NCI-H510A (cell line): ENCODE measurements at places on chromosomes 4 and X.
A peak's percentile ranks its signal among the peaks of the same experiment; 100 is the strongest.

DNA sequence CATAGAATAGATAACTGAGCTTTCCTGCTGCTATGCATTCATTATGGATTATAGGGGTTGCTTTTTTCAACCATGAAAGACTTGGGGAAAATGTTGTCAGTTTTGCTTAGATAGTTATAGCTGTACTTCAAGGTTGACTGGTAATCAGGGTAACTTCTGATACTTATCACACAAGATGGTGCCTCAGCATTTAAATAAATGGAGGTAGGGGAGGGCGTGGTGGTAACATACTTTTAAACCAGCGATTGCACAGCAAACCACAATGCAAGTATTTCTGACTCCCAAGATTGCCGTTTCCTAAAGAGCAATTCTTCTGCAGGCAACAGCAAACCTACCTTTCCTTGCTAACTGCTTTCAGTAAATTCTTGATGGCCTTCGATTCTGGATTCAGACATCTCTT is 1.3 kb downstream of the CXCL10 start:
- no peak for DNase-seq

GRCh38 chr4:88418411-88418810 is 38.5 kb upstream of the HERC5 start:
- no peak for DNase-seq

- DNase-seq: no peak
Measured at GRCh38 chr4:34891892-34892291, 1352.4 kb downstream of the ARAP2 start.

GRCh38 chrX:7960246-7960645 is 33.0 kb upstream of the PNPLA4 start:
- DNase-seq: no peak

DNA sequence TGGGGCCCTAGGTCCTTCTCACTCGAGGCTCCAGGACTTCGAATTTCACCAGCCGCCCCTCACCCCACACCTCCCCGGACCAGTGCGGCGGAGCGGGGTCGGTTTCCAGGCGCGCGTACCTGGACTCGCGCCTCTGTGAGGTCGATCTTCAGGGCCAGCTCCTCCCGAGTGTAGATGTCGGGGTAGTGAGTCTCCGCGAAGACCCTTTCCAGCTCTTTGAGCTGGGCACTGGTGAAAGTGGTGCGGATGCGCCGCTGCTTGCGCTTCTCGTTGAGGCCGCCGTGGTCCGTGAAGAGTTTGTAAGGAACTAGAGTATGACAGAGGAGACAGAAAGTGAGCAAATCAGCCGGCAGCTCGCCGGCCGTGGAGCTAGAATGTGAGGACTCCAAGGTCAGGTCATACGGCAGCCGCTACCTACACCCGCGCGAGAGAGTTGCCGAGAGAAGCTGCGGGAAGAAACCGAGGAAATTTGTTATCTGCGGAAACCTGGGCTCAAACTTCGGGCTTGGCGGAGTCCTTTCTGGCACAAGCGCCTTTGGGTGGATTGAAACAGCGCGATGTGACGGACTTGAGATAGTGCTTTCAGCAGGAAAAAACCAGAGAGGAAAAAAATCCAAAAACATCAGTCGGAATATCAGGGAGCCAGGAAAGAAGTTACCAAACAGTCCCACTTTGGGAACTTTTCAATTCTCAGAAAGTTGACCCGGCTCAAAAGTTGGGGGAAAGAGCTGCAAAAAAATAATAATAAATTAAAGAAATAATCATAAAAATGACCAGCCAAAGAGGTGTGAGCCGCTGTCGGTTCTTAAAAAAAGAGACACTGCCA is 1.1 kb downstream of the PHOX2B start:
- no peak for DNase-seq

DNA sequence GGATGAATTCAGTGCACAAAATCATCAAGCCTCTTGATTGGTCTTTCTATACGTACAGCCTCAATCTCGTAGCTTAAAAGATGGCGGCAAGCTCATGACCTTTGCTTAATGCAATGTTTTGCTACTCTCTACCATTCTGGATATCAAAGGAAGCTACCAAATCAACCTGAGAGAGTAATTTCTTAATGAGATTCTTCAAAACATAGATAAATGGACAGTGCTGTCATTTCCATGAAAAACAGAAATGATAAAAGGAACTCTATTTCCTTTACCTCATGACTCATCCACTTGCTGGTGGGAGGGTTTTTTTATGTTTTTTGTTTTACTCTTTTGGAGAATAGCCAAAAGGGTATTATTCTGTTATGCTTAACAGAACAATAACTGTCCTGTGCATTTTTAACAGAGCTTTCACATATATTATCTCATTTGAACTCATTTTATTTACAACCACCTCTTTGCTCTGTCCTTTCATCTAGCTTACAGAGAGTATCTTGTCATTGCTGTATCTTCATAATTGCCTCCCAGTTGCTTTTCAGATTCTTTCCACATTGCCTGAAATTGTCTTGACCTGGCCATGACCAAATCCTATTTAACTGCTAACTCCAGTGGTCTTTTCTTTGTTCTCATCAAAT is 138.6 kb upstream of the GPR101 start:
- DNase-seq: no peak

DNA sequence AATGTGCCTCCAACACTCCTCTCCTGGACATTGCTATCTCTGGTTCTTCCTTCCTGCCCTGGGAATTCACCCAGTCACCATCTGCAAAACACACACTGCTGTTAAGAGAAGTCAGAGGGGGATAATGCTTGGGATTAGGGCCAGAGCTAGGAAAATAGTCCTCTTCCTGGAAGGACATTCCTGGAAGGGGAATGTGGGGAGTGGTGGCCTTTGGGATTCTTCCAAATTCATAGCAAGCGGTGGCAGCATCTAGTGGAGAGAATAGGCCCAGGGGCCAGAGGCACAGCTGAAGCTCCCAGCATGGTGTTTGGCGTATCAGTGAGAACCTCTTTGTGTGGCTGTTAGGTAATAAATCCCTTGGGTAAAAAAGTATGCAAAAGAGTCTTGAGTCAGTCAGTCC is 34.3 kb downstream of the SHROOM4 start:
- DNase-seq: no peak

GRCh38 chr4:17027495-17027894 is 129.1 kb upstream of the LDB2 start:
- no peak for DNase-seq

DNA sequence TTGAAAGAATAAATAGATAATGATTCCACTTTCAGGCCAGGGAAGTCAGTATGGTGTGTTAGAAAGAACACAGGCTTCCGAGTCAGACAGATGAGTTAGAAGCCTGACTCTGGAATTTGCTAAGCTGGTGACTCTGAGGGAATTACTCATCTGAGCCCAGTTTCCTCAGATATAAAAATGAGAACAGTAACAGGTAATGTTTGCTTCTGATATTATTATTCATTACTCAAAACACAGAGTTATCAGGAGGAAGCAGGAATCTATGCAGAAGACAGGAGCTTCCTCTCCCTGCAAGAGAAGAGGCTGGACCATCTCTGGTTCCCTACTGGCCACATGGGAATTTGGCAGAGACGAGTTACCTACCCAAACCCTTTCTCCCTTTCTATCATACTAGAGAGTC is 163.1 kb downstream of the EVC2 start:
- no peak for DNase-seq

- DNase-seq: peak; percentile 42
Measured at GRCh38 chrX:74293343-74293946, 10.5 kb upstream of the ZCCHC13 start.

- DNase-seq: no peak
Measured at GRCh38 chrX:24023544-24023943, 3.4 kb downstream of the KLHL15 start.

DNA sequence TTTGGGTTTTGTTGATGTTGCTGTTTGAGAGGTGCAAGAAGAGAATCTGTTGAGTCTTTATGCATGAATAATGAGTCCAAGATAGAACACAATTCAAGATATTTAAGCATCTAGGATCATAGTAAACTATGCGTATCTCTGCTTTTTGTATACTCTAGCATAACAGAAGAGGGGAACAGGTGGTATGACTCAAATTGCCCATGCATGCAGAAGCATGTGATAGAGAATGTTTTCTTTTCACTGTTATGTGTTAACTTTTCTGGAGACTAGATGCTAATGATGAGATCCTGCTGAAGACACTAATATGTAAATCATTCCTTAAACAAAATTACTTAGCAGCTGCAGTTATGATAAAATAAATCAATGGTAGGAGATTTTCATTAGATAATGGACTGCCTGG is 165.3 kb upstream of the FTHL17 start:
- DNase-seq: no peak

GRCh38 chr4:94927696-94928095 is 169.9 kb downstream of the BMPR1B start:
- no peak for DNase-seq

DNA sequence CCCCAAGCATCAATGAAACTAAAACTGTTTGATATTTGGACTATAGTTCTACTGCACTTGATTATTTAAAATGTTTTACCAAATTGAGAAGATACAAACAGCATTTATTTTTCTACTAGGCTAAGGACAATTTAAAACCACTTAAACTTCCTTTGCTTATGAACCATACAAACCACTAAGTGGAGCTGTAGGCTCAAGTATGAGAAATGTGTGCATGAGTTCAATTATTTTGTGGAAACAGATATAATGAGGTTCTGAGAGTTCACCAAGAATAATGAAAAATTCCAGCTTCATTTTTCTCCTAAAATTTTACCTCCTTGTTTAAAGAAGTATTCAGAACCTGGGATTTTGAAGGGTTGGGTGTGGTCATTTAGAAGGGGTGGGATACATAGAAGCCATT is 63.1 kb downstream of the SERPINA7 start:
- no peak for DNase-seq

DNA sequence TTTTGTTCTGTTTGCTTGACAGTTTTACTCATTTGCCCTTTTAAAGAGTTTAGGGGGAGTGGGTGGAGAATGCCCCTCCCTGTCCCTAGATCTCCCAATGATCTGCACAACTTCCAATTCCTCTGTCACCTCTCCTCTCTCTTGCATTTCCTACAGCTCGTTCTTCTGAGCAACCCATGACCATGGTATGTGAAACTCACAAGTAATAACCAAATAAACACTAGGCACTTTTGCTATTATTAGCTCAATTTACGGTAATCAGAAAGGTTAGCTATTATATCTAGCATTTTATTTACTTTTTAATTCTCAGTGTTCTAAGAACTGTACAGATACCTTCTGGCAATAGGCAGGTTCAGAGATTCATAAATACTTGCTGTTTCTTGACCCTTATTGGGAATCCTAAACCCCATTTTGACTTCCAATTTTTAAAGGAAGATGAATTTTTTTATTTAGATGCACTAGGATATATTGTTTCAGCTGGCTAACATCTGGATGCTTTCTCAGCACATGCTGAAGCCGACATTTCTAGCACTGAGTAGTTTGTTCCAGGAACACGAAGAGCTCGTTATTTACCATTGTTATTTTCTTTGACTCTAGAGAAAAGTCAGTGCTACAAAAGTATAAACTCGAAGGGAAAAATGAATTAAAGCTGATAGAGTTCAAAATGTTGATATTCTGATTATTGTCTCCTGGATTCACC is 194.7 kb upstream of the TLL1 start:
- DNase-seq: no peak

DNA sequence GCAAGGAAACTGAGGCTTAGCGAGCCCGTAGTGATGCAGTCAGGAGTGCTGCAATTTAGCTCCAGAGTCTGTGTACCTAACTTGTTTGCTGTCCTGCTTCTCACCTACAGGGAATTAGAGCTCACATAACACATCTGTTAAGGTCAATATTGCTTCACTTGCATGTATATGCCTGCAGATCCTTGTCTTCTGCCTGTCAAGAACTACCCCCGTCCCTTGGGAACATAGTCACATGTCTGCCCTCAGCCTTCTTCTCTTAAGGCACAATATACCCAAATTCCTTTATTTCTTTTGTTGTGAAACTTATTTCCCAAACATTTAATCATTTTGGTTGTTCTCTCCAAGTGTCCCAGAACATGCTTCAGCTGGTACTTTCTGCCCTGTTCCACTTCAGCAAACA is 103.3 kb upstream of the LEF1 start:
- no peak for DNase-seq

GRCh38 chr4:176534566-176534965 is 214.8 kb downstream of the SPCS3 start:
- no peak for DNase-seq

DNA sequence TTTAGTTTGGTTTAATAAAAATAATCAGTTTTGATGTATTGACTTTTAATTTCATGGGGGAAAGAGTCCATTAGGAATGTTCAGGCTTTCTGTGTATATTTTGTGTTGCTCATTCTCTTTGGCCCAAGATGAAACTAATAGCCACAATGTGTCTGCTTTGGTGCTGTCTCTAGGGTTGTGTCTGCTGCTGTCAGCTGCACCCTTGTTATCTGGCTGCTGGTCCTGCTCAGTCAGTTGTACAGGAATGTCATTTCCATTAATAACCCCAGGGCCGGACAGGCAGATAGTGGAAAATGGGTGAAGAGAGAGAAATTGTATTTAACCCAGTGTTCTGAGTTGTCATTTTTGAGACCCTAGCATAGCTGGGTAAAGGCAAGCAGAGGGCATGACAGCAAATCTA is 115.1 kb downstream of the PHEX start:
- no peak for DNase-seq

DNA sequence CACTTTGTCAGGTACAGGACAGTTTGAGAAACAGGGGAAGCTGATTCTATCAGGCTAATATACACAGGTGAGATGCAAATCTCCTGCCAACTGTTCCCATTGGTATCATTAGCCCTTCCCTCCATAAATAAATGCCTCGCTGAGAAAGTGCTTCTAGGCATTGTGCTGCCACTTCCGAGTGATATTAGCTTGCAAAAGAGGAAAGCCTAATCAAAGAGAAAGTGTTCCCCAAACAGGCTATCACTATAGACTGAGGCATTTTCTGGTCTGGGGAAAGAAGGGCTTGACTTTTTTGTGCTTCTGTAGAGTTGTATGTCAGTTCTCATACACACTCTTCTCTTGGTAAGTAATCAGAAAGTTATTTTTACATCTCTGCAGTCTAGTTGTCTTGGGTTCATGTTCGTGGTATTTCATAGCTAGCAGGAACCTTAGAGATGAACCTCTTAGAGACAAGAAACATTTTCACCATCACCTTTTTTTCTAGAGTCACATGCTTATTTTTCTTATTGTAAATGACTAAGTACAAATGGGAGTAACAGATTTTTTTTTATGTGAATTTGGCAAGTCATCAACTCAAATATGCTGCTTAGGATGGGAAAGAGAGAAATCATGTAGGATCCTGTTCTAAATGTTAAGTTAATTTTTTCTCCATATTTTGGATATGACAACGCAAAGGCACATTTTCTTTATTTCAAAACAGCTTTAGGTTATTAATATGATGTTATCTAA is 1009.8 kb downstream of the ADGRL3 start:
- no peak for DNase-seq

GRCh38 chrX:74160816-74161215 is 143.2 kb upstream of the ZCCHC13 start:
- no peak for DNase-seq

- DNase-seq: peak; percentile 10
Measured at GRCh38 chr4:88846206-88846790, 148.7 kb upstream of the NAP1L5 start.

DNA sequence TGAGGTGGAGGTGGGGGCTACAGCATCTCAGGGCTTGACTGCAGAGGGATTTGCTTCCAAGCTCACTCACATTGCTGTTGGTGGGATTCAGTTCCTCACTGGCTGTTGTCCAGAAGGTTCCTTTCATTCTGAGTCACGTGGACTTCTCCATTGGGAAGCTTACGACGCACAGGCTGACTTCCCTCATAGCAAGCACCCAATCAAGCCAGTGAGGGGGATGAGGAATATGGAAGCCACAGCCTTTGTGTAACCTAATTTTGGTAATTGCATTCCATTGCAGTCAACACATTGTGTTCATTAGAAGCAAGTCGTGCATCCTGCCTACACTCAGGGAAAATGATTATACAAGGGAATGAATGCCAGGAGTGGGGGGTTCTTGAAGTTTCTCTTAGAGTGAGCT is 32.7 kb upstream of the MXRA5 start:
- no peak for DNase-seq
